ENCODE measurements at places on chromosomes 2 and 18. TPM values are rescaled to one million over a fixed set of nuclear protein-coding genes. Genes with fewer than 3 reads are reported as not detected.

MAP3K19 gene
- not detected for total RNA-seq

LRRC30 gene
- not detected for total RNA-seq

KRTCAP3 gene
- 8.0 TPM for total RNA-seq

TNFAIP6 gene
- not detected for total RNA-seq

- DNase-seq, result peak; percentile 8
These were observed 146.5 kb downstream of the NDUFA10 start for GRCh38 chr2:239878686-239879085.

GRCh38 chr2:3309496-3310355, 67.9 kb downstream of the EIPR1 start:
- DNase-seq, result peak; percentile 25

DNA sequence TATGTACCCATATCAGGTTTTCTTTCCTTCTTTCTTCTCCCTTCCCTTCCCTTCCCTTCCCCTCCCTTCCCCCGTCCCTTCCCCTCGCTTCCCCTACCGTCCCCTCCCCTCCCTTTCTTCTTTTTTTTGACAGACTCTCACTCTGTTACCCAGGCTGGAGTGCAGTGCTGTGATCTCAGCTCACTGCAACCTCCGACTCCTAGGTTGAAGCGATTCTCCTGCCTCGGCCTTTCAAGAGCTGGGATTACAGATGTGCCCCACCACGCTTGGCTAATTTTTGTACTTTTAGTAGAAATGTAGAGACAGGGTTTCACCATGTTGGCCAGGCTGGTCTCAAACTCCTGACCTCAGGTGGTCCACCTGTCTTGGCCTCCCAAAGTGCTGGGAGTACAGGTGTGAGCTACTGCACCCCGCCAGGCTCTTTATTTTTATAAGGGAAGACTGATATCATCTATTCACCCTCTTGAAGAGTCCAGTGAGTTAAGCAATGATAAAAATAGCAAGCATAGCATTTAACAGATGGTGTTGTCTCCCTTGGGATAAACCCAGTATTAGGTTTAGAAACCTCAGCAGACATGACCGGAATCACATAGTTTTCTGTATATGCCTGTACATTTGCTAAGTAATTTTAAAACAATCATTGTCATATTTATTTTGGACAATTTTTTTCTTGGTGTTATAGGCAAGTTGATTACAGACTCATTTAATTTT, 888.4 kb downstream of the TRIB2 start:
- no peak for DNase-seq

GRCh38 chr2:150088538-150088937, 398.9 kb downstream of the RND3 start:
- no peak for DNase-seq
